Airway epithelial cell (primary cell): ENCODE measurements at places on chromosomes 13 and 19. TPM values are rescaled to one million over a fixed set of nuclear protein-coding genes. Genes with fewer than 3 reads are reported as not detected.

Gene ZNF71
- total RNA-seq = 6.6 and 7.3 TPM in 2 replicates

Gene RGS9BP
- total RNA-seq = 0.05 and 0.42 TPM in 2 replicates

Gene CAMSAP3
- total RNA-seq = 11.0 and 12.6 TPM in 2 replicates

Gene HSD17B14
- 1.1 and 2.4 TPM in 2 replicates for total RNA-seq

Gene SLC25A42
- 4.0 and 4.9 TPM in 2 replicates for total RNA-seq

Gene LILRB3
- not detected in 2 replicates for total RNA-seq

Gene FFAR2
- not detected in 2 replicates for total RNA-seq

Gene ZNF724
- total RNA-seq = 5.0 and 6.3 TPM in 2 replicates

Gene BIVM
- total RNA-seq = 8.0 and 9.2 TPM in 2 replicates

Gene CDX2
- total RNA-seq = not detected in 2 replicates

Gene SYCN
- not detected in 2 replicates for total RNA-seq

Gene FCHO1
- 4.1 and 6.6 TPM in 2 replicates for total RNA-seq

Gene TEX26
- not detected in 2 replicates for total RNA-seq

Gene SERP2
- 0.23 and 0.56 TPM in 2 replicates for total RNA-seq

Gene POSTN
- 1.8 and 2.1 TPM in 2 replicates for total RNA-seq

Gene ATCAY
- not detected in 2 replicates for total RNA-seq

Gene ELAVL3
- total RNA-seq = not detected in 2 replicates

Gene RGL3
- not detected in 2 replicates for total RNA-seq

Gene CGB1
- total RNA-seq = 2.4 TPM in 1 of 2 replicates, not detected in the other

Gene MCEMP1
- total RNA-seq = not detected in 2 replicates

Gene LGI4
- not detected in 2 replicates for total RNA-seq

Gene RASGRP4
- total RNA-seq = not detected in 2 replicates

Gene CEACAM7
- total RNA-seq = 0.71 TPM in 1 of 2 replicates, not detected in the other

Gene PIAS4
- total RNA-seq = 20.8 and 21.8 TPM in 2 replicates

Gene ADGRE2
- 3.5 and 6.3 TPM in 2 replicates for total RNA-seq

Gene CACNG8
- 0.14 TPM in 1 of 2 replicates, not detected in the other for total RNA-seq

Gene BRSK1
- total RNA-seq = 1.6 and 5.0 TPM in 2 replicates

Gene ADM5
- 2.0 and 2.1 TPM in 2 replicates for total RNA-seq
